ENCODE measurements at places on chromosomes 7 and 10.

- DNase-seq = no peak
Measured at GRCh38 chr7:84277628-84278224, 83.1 kb upstream of the SEMA3A start.

- no peak for DNase-seq
Measured at GRCh38 chr7:81574723-81575326, 195.0 kb downstream of the HGF start.

DNA sequence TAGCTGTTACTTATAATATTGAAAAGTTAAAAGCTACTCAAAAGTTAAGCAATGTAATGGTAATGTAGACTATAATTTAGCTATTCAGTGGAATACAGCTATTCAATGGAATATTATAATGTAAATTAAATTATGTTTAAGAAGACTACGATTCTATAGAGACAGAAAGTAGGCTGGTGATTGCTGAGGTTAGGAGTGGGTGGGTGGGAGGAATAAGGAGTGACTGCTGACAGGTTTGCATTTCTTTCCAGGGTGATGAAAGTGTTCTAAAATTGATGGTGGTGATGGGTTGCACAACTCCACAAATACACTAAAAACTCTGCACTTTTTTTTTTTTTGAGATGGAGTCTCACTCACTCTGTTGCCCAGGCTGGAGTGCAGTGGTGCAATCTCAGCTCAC, 21.4 kb downstream of the DENND2A start:
- DNase-seq = no peak

GRCh38 chr7:131164025-131164925, 163.4 kb upstream of the MKLN1 start:
- no peak for DNase-seq

- no peak for DNase-seq
Measured at GRCh38 chr7:98949336-98950044, 71.2 kb downstream of the TRRAP start.

GRCh38 chr10:852386-852785, 79.1 kb downstream of the LARP4B start:
- no peak for DNase-seq

GRCh38 chr7:20913853-20914252, 127.2 kb upstream of the SP8 start:
- no peak for DNase-seq

DNA sequence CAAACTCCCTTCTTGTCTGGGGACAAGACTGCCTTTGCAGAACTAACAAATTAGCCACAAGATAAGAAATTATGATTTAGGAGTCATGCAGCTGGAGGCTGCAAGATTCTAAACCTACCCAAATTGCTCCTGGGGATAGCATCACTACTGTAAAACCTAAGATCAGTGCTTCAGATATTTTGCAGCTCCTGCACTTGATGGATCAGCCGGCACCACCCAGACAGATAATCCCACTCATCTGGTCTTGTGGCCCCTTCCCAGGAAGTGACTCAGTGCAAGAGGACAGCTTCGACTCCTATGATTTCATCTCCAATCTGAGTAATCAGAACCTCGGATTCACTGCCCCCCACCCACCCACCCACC, 181.9 kb downstream of the AKR1D1 start:
- DNase-seq = no peak

GRCh38 chr10:77380191-77380590, 257.4 kb downstream of the KCNMA1 start:
- no peak for DNase-seq

GRCh38 chr7:143240291-143241168, 18.7 kb downstream of the TAS2R40 start:
- peak; percentile 75 for DNase-seq

DNA sequence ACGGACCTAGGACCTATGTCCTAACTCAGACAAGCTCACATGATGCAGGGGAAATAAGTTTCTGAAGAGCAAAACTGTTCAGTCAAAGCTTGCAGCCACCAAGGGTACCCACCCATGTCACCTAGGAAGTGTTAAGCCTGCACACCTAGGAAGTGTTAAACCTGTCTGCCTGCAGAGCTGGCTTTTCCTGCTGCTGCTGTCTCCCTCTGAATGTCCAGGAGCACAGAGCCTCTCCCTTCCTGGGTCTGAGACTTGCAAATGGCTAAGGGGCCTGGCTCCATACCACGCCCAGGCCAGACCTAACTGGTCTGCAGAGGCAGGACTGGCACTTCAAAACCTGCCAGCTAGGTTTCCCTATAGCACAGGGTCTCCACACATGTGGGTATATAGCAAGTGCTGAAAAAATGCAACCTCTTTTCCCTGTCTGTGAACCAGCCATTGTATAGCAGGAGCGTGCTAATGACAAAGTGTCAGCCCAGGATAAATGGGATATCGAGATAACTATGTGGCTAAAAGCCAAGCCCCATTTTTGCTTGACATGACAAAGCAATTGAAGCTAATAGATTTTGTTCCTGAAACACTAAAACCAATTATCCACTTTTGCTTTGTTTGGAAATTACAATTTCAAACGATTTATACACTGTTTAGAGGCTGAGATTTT, 1.5 kb downstream of the GDF2 start:
- DNase-seq = no peak

DNA sequence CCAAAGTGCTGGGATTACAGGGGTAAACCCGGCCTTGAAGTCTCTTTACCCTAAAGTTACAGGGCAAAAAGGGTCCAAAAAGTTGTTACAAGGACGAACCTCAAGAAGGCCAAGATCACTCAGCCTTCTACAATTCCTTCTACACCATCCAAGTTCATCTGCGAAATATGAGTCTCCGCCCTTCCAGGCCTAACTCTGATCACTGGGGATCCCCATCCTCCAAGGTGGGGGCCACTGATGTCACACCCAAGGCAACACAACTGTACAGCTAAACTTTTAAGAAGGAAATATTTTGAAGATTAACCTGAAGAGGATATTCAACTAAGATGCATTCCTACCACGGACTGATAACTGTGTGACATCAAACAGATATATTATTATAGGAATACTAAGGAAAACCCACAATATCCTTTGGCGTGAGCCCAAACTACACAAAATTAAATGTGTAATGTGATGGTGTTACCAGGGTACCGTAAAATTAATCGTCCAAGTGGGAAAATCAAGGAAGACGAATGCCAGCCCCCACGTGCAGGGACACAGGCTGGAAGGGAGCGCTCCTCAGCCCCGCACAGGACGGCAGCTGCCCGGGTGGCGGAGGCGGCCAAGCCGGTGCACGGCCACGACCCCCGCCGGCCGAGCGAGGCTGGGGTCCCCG, 1.0 kb downstream of the PAXIP1 start:
- no peak for DNase-seq

DNA sequence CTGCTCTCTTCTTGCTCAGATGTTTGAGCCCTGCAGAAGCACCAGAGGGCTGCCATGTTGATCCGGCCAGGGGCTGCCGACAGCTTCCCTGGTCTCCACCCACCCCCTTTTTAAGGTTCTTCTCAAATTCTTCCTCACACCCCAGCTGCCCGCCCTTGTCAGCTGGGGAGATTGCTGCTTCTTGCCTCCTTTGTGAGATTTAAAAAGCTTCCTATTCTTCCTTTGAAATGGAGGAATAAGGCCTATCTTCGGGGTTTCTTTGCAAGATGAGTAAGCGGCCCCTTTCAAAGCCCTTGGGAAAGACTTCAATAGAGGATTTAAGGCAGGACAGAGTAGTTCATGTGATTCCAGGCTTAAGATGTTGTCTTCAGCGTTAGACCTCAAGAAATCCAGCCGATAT, 211.9 kb upstream of the SHH start:
- DNase-seq = no peak

GRCh38 chr7:106896231-106896630, 31.1 kb downstream of the PIK3CG start:
- no peak for DNase-seq

- DNase-seq = no peak
Measured at GRCh38 chr10:117533507-117534281, 8.9 kb upstream of the EMX2 start.

- DNase-seq = no peak
Measured at GRCh38 chr7:83648464-83649241, at the start of gene SEMA3E. SEMA3E (minus strand) TSS chr7:83649139.

- no peak for DNase-seq
Measured at GRCh38 chr10:30782537-30783461, 153.2 kb upstream of the LYZL2 start.

- no peak for DNase-seq
Measured at GRCh38 chr7:134787720-134788119, 8.3 kb downstream of the CALD1 start.

DNA sequence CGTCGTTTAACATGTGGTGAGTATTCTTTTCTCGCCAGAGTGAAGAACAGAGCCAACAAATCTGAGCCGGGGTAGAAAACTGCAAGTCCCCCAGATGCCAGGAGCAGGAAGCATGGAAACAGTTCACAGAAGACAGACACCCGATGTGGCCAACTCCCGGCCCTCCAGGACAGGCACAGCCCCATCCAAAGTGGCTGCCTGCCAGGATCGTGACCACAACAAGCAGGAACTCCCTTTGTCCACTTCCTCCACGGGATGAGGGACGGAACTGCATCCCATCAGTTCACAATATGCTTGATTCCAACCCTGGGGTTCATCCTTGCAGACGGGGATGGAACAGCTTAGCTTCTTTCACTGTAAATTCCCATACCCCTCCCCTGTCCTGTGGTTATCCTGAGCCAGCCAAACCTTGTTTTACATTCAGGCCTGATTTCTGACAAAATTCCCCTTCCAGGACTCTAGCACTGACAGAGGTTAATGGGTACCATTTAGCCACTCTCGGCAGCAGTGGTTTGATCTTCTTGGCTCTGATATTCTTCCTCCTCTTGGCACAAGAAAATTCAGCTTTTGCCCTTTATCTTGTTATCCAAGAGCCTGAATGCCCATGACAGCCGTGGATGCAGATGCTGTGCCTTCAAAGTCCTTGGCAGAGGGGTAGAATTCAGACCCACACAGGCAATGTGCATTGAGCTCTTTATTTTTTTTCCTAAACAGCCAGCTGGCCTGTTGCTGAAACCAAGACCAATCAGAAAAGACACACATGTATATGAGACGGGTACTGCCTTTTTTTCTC, 105.5 kb upstream of the FAM204A start:
- no peak for DNase-seq

GRCh38 chr7:29217113-29217512, 22.5 kb downstream of the CHN2 start:
- DNase-seq = no peak

- no peak for DNase-seq
Measured at GRCh38 chr7:108227366-108227765, 97.2 kb upstream of the LAMB4 start.

DNA sequence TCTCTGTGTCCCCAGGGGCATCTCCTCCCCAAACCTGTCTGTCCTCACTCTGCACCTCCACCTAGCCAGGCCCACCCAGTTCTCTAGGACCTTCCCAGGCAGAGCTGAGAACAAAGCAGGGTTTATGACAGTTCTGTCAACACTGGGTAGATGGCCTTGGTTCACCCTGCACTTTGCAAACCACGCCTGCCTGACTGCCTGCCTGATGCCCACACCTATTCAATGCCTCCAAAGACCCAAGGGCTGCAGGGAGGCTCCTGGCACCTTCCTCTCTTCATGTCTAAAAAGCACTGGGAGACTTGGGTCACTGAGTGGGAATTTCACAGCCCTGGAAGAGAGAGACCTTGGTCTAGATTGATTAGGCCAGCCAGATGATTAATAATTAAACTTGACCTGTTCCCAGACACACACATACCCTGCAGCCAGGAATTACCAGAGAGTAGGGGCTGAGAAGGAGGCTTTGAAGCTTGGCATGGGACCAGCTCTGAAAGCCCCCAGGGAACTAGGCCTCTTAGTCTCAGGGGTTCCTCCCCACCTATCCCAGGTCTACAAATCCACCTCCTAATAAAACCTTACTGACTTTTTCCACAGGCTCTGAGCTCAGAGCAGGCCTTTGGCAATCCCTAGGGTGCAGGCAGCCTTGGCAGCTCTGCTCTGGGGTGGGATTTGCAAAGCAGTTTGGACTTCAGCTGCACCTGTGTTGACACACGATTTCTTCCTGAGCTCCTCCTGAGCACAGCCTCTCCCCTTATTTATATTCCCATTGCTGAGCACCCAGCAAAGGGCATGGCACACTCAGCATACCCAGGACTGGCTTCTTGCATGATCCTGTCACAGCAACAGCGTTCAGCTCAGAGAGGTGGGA, 25.7 kb upstream of the PDCD4 start:
- DNase-seq = no peak

DNA sequence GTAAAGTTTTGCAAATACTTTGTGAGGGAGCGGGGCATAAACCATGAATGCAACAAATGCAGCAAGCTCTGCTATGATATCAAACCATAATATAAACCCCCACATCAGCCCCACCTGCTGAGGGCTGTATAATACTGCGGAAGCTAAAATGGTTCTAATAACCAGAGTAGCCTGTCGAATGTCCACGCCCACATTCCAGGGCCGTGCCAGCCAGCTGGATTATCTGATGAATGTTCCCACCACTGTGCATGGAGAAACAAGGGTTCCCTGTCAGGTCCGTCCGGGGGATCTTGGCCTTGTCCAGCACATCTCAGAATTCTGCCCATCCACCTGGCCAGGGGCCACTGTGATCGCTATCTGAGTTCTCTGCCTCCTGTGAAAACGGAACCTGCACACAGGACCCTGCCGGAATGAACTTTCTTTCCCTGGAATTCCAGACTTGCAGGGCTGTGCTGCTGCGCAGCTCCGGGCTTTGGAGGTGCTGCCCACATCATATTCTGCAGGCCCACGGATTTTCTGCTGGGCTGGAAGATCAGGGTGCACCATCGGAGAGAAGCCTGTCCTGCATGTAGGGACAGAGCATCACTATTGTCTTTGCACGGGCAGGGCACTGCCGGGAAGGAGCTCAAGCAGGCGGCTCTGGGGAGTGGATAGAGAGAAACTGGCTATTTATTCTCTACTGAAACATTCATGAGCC, 77.0 kb upstream of the GNA12 start:
- DNase-seq = no peak

GRCh38 chr7:142104550-142105527, 6.7 kb upstream of the MGAM2 start:
- no peak for DNase-seq

GRCh38 chr10:98664329-98665042, 217.8 kb upstream of the HPS1 start:
- DNase-seq = peak; percentile 35

- DNase-seq = no peak
Measured at GRCh38 chr10:78937800-78938694, 130.7 kb upstream of the ZMIZ1 start.

GRCh38 chr7:158348446-158348845, 239.2 kb downstream of the PTPRN2 start:
- DNase-seq = no peak

DNA sequence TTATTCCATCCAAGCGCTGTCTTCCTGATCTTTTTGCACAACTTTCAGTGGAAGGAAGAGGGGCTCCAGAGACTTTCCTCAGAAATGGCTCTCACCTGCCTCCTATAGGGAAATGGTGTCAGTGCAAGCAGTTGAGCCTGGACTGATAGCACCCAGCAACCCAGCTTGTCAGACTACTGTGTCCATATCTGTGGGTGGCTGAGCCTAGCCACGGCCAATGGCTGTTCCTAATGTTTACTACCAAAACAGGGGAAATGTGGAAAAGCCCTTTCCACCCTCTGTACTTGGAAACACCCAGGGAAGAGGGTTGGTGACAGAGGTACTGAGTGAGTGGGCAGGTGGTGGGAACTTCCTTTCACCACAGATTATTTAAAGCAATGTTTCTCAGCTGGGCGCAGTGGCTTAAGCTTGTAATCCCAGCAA, 4.3 kb upstream of the YKT6 start:
- peak; percentile 21 for DNase-seq
